ENCODE measurements at places on chromosomes 7 and 10.

- no peak for DNase-seq
Measured at GRCh38 chr7:96669812-96670211, 39.8 kb downstream of the SEM1 start.

DNA sequence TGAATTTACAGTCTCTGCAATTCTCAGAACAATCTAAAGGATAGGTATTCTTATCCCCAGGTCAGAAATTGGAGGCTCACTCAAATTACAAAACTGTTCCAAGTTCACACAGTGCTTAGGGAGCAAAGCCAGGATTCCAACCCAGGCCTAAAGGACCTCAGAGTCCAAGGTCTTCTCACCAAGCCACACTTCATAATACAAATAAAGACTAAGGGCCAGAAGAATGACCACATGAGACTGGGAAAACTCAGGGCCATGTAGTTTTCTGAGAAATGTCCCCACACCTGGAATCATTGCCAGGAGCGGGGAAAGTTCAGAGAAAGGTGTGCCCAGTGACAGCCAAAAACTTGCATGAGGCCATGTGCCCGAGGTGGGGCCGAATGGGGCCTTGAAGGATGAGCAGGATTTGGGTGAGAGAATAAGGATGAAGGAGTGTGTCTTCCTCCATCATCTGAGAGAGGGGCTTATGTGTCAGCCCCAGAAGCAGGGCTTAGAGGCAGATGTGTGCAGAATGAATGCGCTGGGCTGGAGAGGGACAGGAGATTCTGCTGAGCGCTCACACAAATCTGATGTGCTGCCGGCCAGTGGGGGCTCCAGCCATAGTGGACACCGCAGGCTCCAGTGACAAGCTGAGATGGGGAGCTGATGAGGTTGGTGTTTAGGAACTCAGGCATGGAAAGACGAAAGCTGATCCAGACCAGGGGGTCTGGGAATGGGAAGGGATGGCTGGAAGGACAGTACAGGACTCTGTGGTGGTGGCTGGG lies 35.9 kb downstream of the BLNK start:
- no peak for DNase-seq

DNA sequence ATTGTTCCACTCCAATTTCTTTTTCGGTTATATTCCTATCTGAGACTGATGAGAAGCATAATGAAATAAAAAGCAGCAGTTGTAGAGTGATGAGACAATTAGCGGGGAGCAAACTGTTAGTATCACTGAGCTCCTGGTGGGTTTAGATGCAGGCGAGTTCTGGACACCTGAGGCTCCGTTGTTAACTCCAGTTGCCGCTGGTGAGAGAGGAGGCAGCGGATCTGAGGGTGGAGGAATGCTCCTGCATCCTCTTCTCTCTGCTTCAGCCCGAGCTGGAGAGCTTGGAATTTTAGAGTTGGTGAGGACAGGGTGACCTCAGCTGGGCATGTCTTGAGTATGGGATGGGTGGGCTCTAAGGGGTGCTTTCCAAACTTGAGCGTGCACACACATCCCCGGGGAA lies 31.4 kb downstream of the LRMDA start:
- DNase-seq = no peak

DNA sequence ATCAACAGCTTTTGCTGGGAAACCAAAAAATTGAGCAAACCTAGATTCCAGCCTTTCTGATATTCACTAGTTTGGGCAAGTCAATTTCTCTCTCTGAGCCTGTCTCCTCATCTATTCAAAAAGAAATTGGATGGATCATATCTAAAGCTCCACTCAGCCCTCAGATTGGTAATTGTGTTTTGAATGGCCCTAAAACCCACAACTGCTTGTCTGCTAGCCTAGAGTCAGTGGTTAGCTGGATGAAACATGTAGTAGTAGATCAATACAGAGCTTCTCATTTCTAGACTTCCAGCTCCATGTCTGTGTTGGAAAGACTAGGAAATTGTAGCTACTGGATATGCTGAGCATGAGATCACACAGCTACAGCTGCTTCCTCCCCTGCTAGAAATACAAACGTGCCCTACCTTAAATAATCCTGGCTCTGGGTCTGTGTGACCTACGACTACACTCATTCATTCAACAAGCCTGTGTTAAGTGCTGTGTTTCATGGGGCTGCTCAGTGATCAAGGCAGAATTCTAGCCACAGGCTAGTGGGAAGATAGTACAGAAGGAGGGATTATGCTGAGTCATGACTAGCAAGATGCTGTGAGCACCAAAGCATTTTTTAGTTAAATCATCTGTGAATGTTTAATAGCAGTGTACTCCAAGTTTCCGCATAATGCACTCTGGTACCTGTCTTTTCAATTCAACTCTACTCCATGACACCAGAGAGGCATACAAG lies 15.7 kb downstream of the DNTT start:
- DNase-seq = no peak

DNA sequence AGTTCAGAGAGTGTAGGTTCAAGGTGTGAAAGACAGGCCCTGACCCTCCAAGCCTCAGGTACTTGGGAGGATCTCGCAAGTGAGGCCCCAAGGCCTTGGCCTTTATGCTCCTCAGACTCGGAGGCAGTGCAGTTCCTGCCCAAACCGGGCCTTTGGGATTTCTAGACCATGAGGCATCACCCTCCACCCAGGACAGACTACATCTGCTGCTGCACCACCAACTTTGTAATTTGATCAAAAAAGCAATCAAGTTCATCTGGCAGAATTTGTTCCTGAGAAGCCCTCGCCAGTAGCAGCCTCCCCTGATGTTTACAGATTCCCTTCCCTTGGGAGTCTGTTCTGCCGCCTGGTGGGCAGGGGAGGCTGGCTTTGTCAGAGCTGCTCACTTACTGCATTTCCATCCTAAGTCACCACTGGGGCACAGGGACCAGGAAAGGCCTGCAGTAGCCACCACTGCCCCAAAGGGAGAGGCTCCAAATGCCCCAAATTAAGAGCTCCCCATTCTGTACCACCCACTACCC lies 2.1 kb downstream of the CAMK2G start:
- no peak for DNase-seq

DNA sequence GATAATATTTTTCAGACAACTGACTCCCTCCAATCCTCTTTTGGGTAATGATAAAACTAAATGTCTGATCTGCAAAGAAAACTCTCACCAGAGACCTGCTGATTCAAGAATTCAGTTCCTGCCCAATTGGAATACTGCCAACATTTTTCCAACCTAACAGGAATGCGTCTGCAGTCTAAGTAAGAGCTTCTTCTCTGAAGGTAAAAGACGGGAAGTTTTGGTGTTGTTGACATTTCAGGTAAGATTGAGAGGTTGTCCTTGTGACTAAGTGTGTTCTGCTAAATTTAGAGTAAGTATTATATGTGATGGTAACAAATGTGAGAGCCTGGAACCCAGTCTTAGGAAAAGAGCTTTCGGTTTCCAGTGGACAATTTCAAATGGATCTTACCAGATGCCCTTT lies 17.6 kb downstream of the IFIT5 start:
- DNase-seq = peak; percentile 42

GRCh38 chr10:7544203-7544602 lies 122.6 kb downstream of the ITIH5 start:
- no peak for DNase-seq

DNA sequence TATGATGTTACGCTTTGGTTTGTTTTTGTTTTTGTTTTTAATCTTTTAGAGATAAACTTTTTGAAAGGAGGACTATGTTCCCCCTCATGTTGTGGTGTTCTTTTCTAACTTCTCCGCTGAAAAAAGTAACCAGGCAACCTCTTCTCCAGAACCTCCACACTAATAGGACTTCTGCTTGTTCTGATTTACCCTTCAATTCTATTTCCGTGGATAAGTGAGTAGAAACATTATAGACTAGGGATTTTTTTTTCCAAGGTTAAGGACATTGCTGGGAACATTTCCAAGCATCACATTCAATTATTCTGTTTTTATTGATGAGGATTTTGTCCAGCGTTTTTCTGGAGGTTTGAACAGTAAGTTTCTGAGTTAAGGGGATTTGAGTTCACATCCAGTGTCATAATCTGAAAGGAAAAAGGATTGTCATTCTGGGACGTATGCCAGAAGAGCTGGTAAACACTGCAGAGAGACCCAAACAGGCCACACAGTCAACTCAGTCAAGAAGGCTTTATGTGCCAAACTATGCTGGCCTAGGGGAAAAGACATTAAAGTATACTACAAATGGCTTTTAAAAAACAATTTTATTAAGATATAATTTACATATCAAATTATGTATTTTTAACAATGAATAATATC lies 28.3 kb upstream of the RALA start:
- DNase-seq = no peak

GRCh38 chr10:78215645-78216044 lies 182.0 kb downstream of the RPS24 start:
- DNase-seq = peak; percentile 70

All from fibroblast of skin of left biceps (primary cell).